ENCODE measurements at places on chromosomes 4 and X.

DNA sequence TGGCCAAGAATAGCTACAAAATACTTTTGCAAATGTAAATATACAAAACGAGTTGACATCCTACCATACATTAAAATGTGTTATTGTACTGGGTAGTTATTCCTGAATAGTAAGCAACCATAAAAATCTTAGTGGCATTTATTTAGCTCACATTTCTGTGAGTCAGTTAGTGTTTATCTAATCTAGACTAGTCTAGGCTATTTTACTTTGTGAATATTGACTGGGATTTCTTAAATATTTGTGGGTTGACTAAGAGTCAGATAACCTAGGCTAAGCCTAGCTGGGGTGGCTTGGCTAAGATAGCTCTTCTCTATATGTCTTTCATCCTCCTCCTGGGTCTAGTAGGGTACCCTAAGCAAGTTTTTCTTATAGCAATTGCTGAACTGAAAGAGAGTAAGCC is 543.8 kb upstream of the DIAPH2 start:
- DNase-seq, result no peak

DNA sequence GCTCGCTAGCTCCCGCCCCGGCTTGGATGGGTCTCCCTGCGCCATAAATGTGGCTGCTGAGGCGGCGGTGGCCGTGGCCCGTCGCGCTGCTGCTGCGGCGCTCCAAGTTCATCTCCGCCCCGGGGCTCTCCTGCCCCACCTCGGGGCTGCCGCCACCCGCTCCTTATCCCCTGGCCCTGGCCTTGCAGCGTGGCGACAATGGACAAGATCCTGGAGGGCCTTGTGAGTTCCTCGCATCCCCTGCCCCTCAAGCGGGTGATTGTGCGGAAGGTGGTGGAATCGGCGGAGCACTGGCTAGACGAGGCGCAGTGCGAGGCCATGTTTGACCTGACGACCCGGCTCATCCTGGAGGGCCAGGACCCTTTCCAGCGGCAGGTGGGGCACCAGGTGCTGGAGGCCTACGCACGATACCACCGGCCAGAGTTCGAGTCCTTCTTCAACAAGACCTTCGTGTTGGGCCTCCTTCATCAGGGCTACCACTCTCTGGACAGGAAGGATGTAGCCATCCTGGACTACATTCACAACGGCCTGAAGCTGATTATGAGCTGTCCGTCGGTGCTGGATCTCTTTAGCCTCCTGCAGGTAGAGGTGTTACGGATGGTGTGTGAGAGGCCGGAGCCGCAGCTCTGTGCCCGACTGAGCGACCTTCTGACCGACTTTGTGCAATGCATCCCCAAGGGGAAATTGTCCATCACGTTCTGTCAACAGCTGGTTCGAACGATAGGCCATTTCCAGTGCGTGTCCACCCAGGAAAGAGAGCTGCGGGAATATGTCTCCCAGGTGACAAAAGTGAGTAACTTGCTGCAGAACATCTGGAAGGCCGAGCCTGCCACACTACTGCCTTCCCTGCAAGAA is 763 bp downstream of the USP38 start:
- peak; percentile 48 for DNase-seq

- peak; percentile 45 for DNase-seq
These were observed 101.1 kb upstream of the CYLC1 start for GRCh38 chrX:83759872-83760271.

DNA sequence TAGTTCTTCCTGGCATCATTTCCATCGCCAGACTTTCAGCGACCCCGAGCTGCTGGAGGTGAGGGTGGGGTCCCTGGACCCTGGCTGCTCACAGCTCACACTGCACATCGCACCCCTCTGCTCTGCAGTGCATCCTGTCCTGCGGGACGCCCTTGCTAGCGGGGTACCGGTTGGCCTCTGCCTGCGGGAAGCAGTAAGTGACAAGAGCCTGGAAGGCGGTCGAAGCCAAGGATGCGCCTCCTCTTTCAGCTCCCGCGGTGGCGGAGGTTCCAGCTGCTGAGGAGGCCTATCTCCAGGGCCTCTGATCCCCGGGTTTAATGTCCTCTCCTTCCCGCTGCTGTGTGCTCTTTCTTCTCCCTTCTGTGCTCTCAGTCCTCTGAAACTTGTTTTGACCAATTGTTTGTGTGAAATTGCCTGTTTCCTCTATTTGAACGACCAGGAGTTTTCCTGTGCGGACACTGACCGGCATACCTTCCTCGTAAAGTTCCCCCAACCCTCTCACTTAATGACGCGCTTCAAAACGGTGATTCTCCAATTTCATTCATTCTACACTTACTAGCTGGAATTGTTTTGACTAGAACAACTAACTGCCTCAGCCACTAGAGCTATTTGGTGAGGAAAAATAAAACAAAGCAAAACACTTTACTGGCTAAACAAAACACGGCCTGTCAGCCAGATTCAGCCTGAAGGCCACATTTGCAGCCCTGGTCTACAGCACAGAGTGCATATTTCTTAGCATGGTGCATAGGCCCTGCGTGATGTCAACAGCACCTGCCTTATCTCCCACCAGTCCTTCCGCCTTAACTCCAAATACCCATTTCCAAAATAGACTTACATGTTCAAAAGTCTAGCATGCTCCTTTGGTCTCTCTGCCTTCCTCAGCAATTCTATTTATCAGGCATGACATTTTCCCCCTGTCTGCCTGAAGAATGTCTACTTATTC is 28.0 kb downstream of the MGAT4D start:
- DNase-seq, result peak; percentile 16

- DNase-seq, result no peak
These were observed 384.8 kb downstream of the AFF2 start for GRCh38 chrX:148885203-148885602.

DNA sequence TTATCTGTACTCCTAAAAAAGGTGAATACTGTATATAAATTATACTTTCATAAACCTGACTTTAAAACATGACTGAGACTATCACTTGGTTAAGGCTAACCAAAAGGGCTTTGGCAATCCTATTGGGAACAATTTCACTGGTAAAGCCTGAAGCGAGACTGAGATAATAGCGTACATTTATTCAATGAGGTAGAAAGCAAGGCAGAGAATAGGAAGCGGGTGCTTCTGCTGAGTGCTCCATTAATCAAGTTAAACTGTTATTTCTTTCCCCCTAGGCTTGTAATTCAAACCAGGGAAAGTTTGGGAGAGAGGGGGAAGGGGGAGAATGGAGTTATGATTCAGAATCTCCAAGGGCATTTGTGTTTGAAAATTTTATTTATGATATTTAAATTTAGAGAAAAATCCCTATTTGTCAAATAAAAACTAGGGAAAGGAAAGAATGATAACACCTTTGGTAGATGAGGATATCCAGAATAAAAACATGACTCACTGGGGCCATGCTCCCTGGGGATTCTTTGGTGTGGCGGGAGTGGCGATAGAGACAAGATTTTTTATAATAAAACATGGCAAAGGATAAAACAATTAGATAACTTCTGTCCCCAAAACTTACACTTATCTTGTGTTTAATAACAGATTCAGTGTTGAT is 34.6 kb upstream of the SORBS2 start:
- no peak for DNase-seq

DNA sequence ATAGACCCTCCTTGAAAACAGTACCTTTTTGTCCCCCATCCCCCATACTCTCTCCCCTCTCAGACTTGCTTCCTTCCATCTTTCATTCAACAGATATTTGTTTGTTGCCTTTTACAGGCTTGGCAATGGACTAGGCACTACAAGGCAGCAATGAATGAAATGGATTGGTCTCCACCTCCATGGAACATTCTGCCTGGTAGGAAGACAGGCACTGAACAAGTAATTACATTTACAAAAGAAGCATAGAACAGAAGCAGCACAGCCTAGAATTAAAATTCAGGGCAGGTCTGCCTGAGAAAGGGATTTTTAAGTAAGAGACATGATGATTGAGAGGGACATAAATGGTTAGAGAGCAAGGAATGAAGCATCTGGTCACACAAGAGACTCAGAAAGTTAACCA is 346.1 kb downstream of the GRXCR1 start:
- DNase-seq, result no peak

DNA sequence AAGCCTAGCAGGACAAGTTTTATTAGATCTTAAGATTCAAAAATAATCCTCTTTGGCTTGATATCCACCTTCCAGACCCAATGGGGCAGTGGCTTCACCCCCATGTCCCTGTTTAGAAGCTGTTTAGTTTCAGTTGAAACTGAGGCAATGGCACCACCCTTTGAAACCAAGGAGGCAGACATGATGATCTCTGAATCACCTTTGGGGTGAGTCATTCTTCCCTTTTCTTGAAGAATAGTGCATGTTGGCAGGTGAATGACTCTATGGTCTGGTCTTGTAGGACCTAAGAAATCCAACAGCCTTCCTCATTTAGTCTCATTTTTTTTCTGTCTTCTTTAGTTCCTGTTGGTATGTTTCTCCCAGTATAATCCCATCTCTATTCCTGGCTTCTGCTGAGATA is 29.5 kb upstream of the BMP15 start:
- no peak for DNase-seq

Data from eye (tissue), 1 donor.